ENCODE measurements at places on chromosomes 7 and 10.

- no peak for DNase-seq
Measured at GRCh38 chr7:74069790-74070618, 13.6 kb upstream of the LIMK1 start.

DNA sequence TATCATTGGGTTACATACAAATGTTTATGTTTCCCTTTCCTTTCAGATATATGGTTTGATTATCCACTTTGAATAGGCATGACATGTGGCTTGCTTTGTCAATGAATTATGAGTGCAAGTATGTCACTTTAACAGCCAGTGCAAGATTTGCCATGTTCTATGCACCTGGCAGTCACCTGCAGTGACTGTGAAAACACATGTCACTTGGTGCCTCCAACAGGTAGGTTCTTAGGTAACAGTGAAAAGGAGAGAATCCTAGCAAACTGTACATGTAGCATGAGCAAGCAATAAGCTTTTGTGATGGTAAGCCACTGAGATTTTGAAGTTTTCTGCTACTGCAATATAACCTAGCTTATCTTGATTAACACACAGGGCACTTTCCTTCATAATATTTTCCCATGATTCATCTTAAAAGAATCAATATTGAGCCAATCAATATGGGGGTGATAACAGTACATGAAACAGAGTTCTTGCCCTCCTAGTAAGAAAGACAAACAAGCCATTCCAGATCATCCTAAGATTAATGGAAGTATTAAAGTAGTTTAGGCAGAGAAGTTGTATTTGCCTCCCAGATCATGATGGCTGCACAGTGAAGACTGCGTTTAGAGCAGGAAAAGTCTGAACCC, 7.9 kb upstream of the RALA start:
- DNase-seq = no peak

DNA sequence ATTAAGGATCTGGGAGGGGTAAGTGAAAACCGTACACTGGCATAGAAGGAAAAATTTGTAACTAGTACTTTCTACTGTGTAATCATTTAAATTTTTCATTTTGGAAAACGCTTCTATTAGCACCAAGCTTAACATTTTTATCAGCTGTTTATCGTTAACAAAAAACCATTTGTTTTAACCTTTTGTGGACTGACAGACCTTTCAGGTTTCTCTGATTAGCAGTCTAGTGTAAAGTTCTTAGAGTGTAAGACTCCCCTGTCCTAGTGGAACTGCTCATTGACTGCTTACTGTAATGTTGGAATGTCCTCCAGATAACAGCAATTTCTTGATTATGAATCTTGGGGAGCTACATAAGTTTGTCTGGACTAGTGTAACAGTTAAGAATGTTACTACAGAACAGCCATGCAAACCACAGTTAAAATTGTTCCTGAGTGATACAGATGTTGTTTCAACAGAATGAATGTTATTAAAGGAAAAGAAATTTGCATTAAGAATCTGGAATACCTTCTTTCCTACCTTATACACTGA, 2.0 kb downstream of the DBF4 start:
- DNase-seq = no peak

GRCh38 chr7:150784120-150784736, 15.9 kb downstream of the TMEM176B start:
- DNase-seq = no peak

GRCh38 chr10:77320971-77321471, 316.6 kb downstream of the KCNMA1 start:
- no peak for DNase-seq

DNA sequence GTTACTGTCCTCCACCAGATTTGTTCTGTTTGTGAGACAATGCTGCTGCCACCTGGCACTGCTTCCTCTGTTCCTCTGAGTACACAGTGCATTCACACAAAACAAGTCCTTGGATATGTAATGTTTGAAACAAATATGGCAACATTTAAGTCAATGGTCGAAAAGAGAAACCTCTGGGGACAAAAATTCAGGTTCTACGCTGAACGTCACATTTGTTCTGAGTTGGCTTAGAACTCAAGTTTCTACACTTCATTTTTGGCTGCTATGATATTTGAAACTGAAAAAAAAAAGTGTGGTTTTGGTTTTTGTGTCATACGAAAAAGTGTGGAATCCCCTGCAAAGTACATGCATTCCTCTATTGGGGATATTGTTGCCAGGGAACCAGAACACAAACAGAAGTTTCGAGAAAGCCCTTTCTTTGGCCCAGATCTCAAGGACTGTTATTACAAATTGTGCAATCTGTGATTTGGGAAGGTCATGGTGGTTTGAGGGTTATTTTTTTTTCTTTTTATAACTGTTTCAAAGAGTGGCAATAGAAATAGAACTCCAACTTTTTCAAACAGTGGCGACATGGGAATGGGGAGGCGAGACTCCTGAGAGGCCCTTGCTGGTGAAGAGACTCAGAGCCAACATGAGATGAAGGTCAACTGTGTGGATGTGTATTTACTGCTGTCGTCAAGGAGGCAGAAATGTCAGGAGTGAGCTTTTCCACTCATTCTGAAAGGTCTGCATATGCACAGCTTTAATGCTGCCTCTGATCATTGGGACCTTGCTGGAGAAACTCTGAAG, 127.5 kb downstream of the CUBN start:
- DNase-seq = no peak

DNA sequence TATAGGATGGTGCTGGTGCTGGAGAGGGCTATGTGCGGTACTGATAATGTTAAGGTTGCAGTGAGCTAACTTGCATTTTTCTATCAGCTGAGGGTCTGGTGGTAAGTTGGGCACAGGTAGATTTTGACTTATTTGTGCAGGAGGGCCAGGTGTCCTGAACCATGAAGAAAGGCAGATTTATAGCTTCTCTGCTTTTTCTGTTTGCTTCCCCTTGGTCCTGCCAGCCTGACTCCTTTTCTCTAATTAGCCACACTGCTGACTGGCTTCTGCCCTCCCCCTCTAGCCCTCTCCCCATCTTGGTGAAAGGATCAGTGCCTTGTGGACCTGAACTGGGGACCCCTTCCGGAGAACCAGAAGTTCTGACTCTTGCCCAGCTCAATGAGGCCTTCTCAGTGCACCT, 40.8 kb upstream of the STEAP4 start:
- no peak for DNase-seq

Data from stimulated activated CD4-positive, alpha-beta T cell treated with anti-CD3 and anti-CD28 coated beads, Interleukin-1b, Interleukin-23, amount 100 ng/mL, for 4 hours (primary cell).